ENCODE measurements at places on chromosomes 2 and 18.

DNA sequence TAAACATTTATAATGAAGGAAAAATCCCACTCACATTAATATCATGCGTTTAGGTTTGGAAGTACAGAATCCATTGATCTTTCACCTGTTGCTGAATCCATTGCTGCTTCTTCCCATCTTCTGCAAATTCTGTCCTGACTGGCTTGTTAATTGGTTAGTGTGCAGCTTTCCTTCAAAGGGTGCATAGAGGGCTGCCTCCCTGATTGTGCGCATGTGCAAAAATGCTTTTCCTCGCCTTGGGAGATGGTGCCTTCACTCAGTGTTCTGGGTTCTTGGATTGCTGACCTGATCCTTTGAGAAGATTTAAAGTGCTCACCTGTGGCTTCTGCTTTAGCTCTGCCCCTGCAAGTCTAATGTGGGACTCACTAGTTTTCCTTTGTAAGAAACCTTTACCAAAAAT lies 231.2 kb downstream of the SNTG2 start:
- DNase-seq = no peak

GRCh38 chr2:204234879-204235278 lies 298.3 kb downstream of the ICOS start:
- DNase-seq = peak; percentile 27

DNA sequence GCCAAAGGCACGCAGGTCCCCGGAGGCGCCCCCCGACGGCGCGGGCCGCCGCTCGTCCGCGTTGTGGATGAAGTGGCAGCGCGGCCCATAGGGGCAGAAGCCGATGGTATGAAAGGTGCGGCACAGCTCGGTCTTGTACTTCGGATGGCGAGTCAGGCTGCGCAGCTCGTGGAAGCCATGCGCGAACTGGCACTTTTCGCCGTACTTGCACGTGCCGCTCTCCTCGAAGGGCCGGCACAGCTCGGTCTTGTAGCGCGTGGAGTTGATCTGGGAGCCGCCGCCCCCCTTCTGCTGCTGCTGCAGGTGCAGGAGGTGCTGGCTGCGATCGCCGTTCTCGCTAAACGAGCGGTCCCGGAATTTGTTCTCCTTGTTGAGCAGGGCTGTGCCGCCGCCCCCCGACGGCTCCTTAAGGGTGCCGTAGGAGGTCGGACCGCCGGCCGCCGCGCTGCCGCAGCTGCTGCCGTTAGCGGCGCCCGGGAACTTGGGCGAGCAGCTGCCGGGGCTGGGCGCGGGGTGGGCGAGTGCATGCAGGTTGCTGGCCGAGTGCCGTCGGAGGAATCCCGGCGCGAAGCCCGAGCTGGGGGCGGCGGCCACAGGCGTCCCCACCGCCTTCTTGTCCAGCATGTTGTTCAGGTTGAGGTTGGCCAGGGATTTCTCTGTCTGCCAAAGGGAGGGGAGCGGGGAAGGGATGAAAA lies 1.2 kb downstream of the ZFP36L2 start:
- peak; percentile 79 for DNase-seq

DNA sequence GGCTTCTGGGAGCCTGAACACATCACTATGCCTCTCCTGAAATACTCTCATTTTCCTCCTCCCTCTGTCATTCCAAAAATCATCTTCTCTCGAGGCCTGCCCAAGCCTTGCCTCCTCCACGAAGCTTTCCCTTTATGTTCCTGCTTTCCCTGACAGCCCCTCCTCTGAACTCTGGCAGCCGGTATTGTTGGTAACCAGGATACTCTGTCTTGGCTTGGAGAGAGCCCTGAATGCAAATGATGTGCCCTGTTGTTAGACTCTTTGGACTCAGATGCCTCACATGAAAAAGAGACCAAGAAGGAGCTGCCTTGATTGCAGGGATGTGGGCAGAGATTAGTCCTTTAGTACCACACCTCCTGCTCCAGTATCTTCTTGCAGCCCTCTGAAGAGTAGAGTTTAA lies 138.5 kb upstream of the DLX2 start:
- DNase-seq = no peak
